Esophagus muscularis mucosa (tissue), 4 donors: ENCODE measurements at places on chromosomes 3 and 15. TPM values are rescaled to one million over a fixed set of nuclear protein-coding genes. Genes with fewer than 3 reads are reported as not detected.
A peak's percentile ranks its signal among the peaks of the same experiment; 100 is the strongest.

Gene MRPS22
- total RNA-seq: 50.9 TPM

GRCh38 chr3:129554356-129555152 lies 11.6 kb downstream of the H1-8 start:
- H3K27ac ChIP-seq: no peak overlapping the region
- no peaks in the 10 kb centered on the region for H3K27me3 ChIP-seq
- peaks cover 44% of the 10 kb centered on the region for H3K36me3 ChIP-seq
- no peak for DNase-seq
- no peak overlapping the region for H3K4me3 ChIP-seq

DNA sequence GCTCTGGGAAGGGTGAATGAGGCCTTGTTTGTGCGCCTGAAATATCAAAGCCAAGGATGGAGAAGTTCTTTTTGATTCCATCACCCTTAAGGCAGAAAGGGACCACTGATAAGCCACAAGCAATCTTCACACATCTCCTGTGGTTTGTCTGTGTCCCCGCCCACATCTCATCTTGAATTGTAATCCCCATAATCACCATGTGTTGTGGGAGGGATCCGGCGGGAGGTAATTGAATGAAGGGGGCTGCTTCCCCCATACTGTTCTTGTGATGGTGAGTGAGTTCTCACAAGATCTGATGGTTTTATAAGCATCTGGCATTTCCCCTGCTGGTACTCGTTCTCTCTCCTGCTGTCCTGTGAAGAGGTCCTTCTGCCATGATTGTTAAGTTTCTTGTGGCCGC lies 329.6 kb upstream of the RGMA start:
- no peaks in the 10 kb centered on the region for H3K36me3 ChIP-seq
- no peaks in the 10 kb centered on the region for H3K27me3 ChIP-seq
- no peak for DNase-seq
- no peak overlapping the region for H3K27ac ChIP-seq

DNA sequence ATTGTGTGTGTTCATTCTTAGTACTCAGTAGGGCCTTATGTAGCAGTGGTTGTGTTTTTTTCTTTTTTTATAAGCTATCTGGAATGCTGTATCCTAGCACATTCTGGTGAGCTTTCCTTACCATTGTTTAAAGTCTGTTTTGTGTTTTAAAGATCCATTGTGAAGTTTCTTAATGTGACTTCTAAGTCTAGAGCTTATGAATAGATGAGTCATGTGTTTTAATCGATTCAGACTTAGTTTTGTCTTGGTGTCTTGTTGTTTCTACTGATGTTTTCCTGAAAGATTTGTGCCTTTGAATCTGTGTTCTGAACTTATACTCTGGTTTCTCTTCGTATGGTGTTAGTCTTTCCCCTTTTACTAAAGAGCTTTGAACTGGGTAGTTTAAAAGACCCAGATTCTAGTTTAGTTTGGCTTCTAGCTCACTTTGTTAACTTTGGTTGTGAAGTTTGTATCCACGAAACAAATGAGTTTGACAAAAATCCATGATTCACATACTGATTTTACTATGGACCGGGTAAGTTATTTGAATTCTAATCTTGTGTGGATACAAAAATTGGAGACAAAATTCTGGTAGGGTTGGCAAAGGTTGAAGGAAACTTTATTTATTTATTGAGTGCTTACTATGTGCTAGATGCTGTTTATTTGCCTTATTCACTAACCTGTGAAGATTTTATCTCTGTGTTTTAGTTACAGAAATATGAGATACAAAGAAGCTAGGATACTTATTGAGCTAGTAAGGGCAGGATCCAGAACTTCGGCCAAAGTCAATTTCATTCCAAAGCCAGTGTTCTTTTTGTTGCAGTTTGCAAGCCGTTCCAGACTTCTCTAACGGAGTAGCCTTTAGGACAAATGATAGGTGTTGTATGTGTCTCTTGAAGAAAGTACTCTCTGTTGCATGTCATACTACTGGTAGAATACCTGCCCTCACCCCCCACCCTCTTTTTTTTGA lies 24.8 kb downstream of the AKAP13 start:
- H3K27me3 ChIP-seq: no peaks in the 10 kb centered on the region
- H3K27ac ChIP-seq: peak overlapping the region; percentile 66
- peaks cover 92% of the 10 kb centered on the region for H3K4me1 ChIP-seq
